Iris pigment epithelial cell (primary cell): ENCODE measurements at places on chromosomes 13 and 19.

GRCh38 chr13:40160618-40161350, 505.3 kb downstream of the COG6 start:
- DNase-seq, result no peak

DNA sequence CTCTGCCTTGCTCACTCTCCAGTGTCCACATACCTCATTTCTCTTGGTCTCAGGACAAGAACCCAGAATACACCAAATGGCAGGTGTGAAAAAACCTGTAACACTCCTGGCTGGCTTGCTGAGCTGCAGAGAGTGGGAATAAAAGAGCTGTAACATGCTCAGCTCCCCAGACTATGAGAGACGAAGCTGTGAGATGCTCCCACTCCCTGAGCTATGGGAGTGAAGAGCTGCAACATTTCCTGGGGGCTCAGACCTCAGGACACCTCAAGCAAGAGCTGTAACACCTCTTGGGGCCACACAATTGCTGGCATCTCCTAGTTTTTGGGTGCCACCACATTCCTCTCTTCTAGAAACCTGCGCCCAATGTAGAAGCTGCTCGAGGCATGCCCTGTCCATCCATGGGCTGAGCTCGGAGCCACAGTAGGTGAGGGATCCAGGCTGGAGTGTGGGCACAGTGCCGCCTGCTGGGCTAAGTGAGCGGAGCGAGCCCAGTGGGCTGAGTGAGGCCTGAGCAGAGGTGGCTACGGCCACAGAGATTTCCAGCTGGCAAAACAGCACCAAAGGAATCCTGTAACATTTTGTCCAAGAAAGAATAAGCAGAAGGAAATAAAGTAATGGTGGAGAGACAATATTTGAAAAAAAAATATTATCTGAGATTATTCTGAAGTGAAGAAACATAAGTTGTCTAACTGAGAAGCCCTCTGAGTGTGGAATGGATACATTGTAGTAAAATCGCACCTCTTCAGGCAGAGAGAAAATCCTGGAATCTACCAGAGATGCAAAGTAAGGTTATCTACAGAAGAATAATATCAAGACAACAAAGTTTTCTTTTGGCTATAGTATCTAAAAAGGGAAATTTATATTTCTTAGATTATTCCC, 186.2 kb upstream of the PCDH9 start:
- DNase-seq, result peak; percentile 67

GRCh38 chr13:106398289-106398688, 137.2 kb downstream of the EFNB2 start:
- no peak for DNase-seq

- no peak for DNase-seq
Measured at GRCh38 chr19:884420-885211, 8.4 kb downstream of the MED16 start.

GRCh38 chr19:34220472-34221063, 33.8 kb upstream of the GARRE1 start:
- peak; percentile 51 for DNase-seq

- peak; percentile 97 for DNase-seq
Measured at GRCh38 chr19:18464646-18465045, 26.7 kb upstream of the ISYNA1 start.

DNA sequence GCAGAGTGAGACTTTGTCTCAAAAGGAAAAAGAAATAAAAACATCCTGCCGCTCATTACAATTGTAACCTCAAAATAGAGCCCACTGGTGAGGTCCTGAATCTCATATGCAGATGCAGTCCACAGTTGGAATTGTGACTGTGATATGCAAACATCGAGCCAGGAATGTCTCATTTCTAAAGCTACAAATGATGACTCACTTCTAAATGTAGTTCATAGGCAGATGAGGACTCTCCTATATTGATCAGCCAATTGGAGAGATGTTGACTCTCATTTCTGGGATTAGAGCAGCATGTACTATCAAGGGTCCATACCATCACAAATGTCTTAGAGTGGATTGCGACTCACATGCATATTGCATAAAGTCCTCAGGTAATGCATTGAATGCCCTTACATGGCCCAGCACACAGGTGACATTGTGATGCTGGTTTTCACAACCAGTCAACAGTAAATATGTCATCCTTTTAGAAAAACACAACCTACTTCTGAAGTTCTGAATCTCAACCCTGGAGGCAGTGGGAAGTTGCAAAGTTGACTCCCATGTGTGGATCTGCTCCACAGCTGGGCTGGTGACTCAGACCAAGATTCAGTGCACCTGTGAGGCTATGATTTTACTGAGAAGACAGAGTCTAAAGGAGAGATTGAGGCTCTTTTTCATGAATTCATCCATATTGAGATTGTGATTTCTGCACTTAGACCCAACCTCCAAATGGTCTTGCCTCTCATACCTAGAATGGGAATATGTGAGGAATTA, 16.9 kb upstream of the ZNF254 start:
- peak; percentile 38 for DNase-seq

DNA sequence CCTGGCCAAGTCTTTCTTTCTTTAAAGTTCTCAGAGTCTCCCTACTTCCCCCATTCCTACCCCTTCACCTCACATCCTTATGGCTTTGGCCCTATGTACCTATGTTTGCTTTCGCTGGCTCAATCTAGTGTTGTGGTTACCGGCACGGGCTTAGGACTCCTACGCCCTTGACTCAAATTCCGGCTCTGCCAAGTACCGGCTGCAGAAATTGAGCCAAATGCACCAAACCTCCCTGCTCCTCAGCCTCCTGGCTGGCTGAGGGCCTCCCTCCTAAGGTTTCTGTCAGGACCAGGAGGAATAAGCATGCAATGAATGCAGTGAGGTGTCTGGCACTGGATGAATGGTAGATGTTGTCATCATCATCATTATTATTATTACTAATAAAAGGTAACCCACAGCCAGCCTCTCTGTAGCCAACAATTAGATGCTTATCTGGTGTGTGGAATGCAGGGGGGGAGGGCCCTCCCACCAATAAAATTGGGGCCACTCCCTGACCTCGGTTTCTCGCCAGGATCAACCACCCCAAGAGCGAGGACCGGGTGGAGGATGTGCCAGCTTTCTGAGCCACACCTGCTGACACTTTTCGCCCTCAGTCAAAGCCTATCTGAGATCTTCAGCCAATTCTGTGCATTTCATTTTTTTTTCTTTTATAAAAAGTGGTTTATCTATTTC, 20.7 kb downstream of the KLK5 start:
- DNase-seq, result no peak

DNA sequence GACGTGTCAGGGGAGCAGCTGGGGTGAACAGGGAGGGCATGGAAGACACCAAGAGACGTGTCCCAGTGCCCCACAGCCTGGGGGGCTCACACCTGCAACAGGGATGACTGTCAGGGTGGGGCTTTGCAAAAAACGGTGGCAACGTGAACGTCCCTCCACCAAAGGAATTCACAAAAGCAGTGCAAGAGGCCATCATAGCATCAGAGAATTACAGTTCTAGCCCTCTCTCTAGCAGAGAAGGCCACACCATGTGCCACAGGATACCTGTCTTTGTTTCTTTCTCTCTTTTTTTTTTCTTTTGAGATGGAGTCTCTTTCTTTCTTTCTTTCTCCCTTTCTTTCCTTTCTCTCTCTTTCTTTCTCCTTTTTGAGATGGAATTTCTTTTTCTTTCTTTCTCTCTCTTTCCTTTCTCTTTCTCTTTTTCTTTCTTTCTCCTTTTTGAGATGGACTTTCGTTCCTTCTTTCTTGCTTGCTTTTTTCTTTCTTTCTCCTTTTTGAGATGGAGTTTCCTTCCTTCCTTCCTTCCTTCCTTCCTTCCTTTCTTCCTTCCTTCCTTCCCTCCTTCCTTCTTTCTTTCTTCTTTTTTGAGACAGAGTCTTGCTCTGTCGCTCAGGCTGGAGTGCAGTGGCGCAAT, 17.1 kb upstream of the ATP11A start:
- no peak for DNase-seq

- no peak for DNase-seq
Measured at GRCh38 chr19:46980761-46981160, 38.9 kb upstream of the NPAS1 start.

- DNase-seq, result peak; percentile 66
Measured at GRCh38 chr13:111281751-111282311, 38.6 kb upstream of the TEX29 start.

GRCh38 chr13:75419656-75420055, 62.3 kb downstream of the TBC1D4 start:
- no peak for DNase-seq

DNA sequence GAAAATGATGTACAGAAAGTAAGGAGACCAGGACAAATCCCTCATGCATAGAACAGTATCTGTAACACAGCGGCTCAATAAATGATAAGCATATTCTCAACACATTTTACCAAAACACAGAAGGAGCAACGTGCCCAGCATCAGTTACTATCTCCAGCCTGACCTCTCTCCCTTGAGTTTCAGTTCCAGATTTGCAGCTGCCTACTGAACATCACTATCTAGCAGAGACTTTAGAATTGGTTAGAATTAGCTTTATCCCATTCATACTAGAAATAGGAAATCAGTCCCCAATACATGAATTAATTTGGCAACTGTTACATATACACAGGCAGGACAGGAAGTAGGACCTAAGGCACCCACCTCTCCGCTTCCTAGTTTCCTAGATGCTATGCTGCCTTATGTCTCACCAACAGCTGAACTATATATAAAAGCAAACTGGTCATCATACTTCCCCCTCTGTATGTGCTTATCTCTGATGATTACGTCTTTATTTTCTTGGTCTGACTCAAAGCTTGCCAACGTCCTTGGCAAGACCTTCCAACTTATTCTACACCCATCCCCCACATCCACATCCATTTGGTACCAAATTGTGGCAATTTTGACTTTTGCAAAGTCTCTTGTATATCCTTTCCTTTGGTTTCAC, 61.1 kb downstream of the SACS start:
- peak; percentile 57 for DNase-seq

DNA sequence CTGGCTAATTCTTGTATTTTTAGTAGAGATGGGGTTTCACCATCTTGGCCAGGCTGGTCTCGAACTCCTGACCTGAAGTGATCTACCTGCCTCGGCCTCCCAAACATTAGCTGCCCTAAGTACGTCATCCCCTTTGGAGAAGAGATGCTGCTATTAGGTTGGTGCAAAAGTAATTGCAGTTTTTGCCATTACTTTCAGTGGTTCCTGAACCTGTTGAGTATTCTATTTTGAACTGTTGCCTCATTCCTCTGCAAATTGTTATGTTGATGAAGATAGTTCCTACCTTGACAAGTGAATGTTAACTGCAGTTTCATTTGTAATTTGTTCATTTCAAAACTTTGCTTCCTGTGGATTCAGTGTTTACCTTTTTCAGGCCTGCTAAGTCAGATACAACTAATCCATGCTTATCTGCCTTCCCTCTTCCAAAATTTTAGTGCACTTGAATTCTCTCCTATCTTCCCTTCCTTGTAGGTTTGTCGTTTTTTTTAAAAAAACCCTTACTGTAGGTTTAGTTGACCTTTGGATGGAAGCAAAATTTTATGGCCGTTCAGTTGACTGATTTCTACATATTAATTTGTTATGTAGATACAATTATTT, 24.0 kb downstream of the ZMYM2 start:
- DNase-seq, result no peak

GRCh38 chr13:103568314-103568713, 502.1 kb upstream of the SLC10A2 start:
- no peak for DNase-seq

- DNase-seq, result no peak
Measured at GRCh38 chr13:42574435-42575311, 721 bp downstream of the TNFSF11 start.

- DNase-seq, result no peak
Measured at GRCh38 chr13:82569581-82569980, 1312.7 kb downstream of the SLITRK1 start.

GRCh38 chr13:44429311-44429710, 55.7 kb downstream of the SERP2 start:
- DNase-seq, result no peak

DNA sequence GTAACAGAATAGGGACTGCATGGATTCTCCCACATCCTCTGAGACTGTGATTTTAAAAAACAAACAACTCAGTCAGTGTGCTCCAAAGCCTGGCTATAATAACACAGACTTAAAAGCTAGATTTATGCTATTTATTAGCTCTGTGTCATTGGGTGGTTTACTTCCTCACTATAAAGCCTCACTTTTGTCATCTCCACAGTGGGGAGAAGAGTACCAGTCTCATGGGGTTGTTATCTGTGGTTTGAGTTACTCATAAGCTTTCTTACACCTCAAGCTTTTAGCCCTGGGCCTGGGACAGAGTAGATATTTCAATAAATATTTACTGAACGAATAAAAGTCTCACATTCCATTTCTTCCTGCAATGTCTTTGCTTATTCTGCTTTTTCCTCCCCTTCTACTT, 5.3 kb downstream of the RNASEH2B start:
- peak; percentile 31 for DNase-seq

DNA sequence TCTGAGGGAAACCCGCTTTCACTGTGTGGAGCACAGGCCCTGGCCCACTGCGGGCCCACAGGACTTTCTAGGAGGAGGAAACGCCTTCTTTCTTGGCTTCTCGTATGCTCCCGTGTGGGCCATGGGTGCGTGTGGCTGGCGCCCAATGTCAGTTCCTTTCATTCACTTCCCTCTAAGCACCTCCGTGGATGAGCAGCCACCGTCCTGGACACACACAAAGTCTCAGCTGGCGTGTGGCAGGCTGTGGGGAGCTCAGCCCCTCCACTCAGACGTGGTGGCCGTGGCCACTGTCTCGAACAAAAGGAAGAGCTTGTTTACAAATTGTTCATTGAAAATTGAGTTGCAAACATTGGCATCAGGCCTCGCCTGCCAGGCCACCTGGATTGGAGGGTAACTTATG, 240.0 kb upstream of the SGCG start:
- DNase-seq, result no peak

- DNase-seq, result peak; percentile 72
Measured at GRCh38 chr13:67137044-67137735, 92.9 kb downstream of the PCDH9 start.

- no peak for DNase-seq
Measured at GRCh38 chr13:50928102-50928501, 18.5 kb downstream of the RNASEH2B start.
